ENCODE measurements at places on chromosomes 3 and 15.

DNA sequence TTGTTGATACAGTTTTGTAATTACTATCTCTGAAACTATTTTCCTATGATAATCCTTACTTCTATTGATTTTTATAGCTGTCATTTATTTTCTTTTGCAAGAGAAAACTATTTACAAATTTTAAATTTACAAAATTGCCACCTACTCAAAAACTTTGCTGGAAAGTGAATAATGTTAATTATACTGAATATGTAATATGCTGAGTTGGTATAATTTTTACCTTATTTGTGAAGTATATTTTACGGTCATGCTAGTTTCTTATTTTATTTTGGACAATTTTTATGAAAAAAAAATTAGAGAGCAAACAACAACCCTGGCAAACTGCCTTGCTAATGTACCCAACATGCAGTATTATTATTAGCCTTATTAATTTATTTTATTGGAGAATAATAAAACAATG is 2.9 kb downstream of the KCNH8 start:
- no peak for DNase-seq

DNA sequence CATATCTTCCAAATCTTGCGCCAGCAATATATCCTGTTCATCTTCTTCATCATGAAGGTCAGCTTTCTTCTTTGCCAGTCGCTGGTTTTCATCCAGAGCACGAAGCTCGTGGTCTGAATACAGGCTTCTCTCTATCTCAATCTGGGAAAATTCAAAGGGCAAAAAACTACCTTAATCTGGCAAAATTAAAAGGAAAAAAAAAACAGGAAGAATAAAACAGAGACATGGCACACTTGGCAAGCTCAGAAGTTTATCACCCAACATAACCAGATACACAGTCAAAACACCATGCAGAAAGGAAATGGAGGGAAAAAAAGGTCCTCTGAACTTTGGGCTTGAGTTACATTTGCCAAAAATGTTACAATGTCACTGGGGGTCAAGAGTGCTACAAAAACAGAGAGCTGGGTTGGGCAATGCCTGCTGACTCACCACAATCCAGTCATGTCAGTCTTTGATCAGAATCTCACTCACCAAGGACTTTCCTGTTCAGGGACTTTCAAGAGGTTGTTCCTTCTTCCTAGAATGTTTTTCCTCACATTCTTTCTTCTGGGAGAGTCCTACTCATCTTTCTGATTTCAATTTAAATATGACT is 1.5 kb downstream of the MRPL46 start:
- no peak for DNase-seq

DNA sequence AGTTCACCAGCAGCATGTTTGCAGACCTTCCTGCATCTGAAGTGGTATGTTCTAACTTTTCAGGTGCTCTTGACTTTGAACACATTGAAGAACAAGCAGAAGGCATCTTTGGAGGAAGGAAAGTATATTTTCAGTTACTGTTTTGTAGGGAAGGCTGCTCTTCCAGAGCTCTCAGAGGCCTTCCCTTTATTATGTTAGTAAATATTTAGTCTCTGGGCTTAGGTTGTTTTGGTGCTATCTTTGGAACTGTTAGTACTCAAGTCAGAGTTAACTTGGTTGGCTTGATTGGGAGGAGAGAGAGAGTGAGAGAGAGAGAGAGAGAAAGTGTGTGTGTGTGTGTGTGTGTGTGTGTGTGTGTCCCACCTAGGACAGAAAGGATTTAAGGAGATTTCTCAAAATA is 188.2 kb downstream of the ITPR1 start:
- DNase-seq, result no peak

DNA sequence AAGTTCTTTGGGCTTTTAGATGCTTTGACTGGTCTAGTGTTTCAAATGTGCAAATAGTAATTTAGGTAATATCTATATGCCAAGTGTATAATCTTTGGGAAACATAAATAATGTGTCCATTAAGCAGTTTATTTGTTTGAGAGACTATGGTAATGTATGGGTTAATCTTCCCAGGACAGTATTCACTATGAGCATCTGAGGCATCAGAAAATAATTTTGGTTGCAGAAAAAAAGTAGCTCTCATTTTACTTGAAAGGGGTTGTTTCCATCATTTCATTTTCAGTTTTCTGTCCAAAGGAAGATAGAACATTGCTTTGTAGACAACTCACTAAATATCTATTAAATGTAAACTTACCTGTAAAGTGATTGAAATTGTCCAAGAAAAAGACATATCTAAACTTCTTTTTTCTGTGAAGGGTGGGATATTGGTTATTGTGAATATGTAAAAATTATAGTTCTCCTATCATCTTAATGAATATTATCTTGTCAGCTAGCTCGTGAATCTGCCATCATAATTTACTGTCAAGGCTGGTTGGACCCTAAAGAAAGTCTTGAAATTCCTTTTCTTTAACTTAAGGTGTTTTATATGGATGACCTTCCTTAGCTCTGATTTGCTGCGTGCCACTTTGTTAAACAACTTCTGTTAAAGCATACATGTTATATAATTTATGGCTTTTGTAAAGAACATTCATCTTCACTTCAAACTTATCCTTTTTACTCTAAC is 108.8 kb downstream of the EPHA3 start:
- DNase-seq, result no peak

DNA sequence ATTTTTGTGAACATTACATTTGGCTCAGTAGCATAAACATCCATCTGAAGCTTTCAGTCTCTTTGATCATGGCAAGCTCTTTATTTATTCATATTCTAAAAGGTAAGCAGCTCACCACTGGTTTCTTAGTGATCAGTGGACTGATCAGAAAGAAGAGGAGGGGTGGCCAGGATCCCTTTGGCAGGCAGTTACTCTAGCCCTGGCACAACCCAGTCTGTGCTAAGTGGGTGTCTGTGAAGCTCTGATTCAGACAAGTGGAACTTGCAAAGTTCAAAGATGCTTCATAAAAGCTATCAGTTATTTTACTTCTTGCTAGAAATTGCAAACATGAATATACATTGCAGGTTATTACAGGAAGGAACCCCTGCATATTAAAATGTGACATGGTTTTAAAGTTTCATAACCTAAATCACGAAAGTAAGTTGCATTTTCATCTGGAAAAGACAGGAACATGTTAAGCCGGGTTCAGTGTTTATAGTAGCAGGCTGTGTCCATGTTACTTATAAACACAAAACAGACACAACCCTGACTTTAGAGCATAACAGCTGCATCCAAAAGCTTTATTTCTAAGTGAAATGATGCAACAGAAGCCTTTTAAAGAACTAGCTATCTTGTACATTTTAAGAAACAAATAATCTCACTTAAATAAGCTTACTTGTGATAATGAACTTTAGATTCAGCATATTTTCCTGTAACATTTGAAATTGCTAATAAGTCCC is 785.3 kb downstream of the MCTP2 start:
- DNase-seq, result no peak

DNA sequence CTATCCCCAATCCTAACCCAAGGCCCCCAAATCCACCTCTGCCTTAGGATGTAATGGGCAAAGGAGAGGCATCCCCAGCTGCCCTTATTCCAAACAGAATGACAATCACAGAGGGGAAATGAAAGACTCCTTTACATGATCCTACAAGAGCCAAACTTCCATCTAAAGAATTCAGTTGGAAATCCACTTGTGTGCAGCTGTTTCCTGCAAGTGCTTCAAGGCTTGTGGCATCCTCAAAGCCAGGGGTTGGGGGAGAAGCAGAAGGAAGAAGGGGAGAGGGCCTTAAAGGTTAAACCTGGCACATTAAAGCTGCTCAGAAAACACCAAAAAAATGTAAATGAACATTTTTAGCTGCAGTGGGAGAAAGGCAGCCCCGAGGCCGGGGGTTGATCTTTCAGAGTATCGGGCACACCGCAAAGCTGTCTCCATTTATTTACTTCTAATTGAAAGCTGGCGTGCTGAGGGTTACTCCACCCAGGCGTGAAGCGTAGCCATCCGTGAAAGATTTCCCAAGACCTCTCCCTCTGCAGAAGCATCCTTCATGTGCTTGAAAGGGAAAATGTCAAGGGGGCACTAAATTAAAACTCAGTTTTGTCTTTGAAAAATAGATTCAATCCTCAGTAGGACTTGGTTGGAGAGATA is 217.8 kb downstream of the SHQ1 start:
- DNase-seq, result no peak

GRCh38 chr15:99343881-99344551 is 92.7 kb downstream of the LRRC28 start:
- no peak for DNase-seq

GRCh38 chr3:119302697-119303551 is 8.7 kb downstream of the ARHGAP31 start:
- no peak for DNase-seq

GRCh38 chr3:189848395-189849040 is 217.3 kb downstream of the TP63 start:
- no peak for DNase-seq
